ENCODE measurements at places on chromosomes 2 and 18.

DNA sequence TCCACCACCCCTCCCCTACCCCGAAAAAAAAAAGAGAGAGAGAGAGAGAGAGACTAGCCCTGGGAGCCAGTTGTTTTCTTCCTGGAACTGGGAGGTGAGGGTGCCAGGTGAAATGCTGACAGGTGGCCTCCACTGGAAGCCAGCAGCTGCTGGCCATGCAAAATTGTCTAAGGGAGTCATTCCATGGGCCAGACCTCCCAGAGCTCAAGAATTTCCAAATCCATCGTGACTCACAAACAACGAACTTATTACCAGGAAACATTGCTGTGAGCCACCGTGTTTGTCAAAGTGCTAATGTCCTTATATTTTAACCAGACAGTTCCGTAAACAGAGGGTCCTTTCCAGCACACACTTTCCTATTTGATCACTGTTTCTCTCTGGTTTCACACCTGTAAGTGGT is 68.5 kb upstream of the PID1 start:
- no peak for DNase-seq

- no peak for DNase-seq
These were observed 72.4 kb downstream of the FASTKD2 start for GRCh38 chr2:206837775-206838174.

DNA sequence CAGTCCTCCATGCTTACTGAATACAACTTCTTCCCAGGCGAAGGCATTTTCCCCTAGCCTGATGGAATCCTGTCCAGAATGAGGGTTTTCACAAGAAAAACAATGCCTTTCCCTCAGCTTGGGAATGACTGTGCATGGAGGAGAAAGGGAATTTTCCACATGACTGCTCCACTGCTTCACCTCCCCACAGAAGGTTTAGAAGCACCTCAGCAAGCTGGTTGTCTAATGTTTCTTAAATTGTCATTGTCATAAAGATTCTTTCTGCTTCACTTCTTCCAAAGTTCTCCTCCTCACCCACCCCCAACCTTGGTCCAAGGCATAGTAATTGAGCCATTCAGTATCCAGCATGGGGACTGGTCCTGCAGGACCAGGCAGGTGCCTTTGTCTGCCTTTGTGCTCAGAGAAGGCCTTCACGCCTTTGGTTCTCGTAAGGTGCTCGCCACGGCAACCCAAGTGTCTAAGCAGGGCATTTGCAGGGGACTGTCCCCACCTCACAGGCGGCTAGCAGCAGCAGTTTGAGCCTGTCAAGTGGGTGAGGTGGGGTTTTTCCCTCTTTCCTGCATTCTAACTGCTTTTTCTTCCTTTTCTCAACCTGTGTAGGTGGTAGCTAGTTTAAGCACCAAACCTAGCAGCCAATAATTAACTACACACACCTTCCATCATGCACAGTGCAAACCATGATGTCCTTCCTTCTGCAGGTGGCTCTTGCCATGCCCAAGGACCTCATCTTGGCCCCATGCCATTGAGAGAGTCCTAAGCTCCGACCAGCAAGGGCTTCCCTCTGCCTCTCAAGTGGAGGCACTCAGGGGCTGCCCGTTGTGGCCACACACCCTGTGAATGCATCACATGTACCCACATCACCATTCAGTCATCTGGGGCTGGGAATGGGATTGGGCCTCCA is 65.7 kb upstream of the BCL2L11 start:
- no peak for DNase-seq

DNA sequence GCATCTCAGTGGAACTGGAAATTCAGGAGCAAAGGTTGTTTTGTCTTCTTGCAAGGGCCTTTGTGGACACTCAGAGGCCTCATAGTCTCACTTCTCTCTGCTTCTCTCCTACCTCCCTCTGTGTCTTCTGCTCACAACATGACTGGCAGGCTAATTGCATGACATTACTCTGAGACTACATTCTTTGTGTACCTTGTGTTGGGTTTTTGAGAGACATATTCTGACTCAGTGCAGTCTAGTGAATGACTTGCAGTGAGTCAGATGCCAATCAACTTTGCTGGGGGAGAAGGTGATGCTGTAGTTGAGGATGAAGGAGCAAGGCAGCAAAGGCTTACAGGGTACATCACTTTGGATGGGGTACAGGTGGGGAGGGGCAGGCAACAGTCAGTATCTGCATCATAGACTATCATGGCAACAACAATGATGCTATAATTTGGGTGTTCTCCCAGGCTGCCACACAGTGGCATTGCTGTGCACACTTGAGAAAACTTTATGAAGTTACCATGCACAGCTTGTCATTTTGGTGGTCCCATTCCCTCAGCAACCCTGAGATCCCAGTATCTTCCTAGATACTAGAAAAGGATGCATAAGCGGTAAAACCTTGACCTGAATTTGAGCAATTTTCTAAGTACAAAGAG is 69.3 kb upstream of the SLC16A14 start:
- DNase-seq = no peak

- DNase-seq = no peak
These were observed 114.6 kb upstream of the CDCA7 start for GRCh38 chr2:173240083-173240482.

GRCh38 chr2:80300954-80301353 is 3.6 kb downstream of the LRRTM1 start:
- no peak for DNase-seq
